Activated CD8-positive, alpha-beta T cell treated with anti-CD3 and anti-CD28 coated beads for 36 hours (primary cell): ENCODE measurements at places on chromosomes 3 and 15.

GRCh38 chr15:77723756-77724155 is 91.0 kb upstream of the LINGO1 start:
- no peak for DNase-seq

DNA sequence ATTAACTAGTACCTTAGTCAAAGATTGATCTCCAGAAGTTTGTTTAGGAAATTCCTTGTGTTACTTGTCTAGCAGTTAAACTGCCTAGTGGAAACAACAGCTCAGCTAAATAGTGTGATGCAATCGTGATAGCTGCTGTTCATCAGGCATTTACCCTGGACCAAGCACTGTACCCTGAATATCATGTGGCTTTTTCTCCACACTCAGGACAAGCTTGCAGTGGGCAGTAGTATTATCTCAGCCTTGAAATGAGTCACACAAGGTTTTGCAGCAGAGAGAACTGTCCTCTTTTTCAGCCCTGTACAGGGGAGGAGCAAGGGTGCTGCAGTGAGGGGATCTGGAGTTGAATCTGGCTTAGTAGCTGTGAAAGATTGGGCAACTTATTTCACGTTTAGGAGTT is 208.4 kb downstream of the TP63 start:
- DNase-seq: no peak

DNA sequence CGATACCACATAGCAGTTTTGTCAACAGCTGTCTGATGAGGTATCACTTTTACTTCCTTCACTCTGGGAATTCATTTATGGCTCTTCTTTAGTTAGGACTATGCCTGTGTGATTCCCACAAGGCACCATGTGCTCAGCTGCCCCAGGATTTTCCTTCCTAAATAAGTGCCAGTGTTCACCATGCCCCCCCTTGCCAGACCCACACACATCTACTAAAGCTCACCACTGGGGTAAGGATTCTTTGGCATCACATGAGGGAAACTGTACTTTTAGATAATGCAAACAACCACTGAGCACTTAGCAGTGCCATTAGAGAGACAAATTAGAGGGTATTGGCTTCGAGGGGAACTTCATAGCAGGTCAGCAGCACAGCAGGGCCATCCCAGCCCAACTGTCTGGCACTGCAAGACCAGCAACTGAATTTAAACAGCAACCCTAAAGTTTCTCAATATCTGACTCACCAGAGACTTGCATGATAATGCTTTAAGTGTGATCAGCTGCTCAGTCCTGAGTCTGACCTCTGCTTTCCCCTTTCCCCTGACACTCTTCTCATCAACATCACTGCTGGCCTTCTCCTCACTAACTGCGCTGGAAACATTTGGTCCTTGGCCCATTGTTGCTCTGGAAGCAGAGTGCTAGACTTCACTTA is 114.3 kb downstream of the STAC start:
- no peak for DNase-seq

- DNase-seq: no peak
These were observed 12.5 kb downstream of the P2RY14 start for GRCh38 chr3:151265866-151266265.

DNA sequence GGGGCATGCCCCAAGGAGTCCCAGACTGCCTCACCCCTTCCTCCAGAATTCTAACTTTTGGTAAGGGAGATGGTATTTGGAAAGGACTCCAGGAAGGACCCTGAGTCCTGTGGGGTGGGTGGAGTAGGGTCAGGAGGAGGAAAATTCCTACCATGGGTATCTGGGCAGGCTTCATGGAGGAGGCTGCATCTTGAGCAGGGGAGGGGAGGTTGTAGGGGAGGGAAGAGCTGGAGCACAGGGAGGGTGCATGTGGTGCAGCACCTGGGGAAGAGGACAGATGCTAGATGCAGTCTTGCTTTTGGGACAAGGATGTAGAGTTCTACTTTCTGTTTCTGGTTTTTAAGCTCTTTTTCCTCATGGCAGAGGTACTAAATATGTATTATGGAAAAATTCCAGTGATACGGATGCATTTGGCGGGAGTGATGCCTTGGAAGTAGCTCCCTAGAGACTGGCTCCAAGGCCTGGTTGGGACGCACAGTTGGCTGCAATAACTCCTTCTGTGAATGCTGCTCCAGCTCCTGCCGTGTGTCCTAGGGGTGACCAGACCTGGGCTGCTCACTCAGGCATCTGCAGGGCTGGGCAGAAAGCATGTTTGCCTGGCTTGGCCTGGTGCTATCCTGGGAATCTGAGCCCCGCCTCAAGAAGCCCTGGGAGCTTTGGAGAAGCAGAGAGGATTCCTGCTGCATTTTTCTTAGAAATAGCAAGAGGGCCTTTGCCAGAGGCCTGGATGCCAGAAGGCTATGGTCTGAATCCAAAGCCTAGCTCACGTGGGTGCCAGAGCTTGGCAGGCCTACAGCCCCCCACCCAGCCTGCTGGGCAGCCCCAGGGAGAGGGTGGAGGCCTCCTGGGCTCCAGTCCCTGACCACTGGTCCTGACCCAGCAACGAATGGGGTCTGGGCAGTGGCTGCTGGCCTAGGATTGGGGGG is 10.1 kb downstream of the SEMA3F start:
- DNase-seq: no peak

DNA sequence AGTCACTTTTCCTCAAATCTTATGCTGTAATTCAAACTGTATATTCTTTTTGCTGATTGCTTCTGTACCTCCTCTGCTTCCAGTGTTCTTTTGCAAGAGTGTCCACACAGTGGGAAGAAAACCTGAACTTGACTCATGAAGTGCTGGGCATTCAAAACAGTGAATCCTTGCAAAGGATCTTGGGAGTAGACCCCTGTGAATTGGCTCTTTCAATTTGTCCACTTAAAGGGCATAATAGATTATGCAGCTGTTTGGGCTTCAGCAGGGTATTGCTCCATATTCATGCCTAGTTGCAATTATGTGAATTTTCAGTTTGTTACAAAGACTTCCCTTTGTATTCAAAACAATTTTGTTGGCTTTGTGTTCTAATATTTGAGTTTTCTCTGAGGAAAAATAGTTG is 11.4 kb downstream of the ZFAND6 start:
- no peak for DNase-seq

DNA sequence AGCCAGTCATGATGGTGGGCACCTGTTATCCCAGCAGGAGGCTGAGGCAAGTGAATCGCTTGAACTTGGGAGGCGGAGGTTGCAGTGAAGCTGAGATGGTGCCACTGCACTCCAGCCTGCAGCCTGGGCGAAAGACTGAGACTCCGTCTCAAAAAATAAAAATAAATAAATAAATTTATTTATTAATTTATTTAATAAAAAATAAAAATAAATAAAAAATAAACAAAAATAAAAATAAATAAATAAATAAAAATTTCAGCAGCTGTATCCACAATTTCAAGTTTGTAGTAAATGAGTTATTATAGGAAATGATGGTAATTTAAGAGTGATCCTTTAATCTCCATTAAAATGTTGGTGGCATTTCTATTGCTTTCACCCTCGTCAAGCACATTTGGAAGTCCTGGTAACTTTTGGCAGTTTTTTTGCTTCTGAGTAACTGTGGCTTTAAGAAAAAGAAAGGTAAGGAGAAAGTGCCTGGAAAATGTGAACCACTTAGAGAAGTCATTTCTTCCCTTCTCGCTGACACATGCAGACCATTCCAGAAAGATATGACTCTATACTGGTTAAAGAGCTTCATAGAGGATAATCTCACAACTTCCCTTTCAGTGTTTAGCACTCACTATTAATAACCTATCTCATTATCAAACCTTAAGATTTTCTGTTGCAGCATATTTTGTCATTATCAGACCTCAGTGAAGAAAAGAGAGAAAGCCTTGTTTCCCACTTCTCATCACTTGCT is 296.6 kb downstream of the TIGIT start:
- DNase-seq: no peak

- DNase-seq: no peak
These were observed 26.0 kb downstream of the MASP1 start for GRCh38 chr3:187265461-187265955.

DNA sequence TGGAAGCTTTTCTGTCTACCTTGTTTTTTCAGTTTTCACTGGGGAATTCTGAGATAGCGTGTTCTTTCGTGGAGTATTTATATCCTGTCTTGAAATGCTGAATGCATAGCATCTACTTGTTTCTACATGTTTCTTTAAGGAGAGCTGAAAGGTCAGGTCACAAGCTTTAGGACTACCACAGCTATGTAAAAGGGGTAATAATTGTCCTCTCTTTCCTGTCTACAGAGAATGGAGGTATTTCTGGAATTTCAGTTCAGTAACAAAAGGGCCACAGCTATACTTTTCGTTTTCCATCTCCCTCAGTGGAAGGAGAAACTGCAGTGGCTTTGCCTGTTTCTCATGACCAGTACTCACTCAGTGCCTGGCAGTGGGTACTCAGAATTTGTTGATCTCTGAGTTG is 4.7 kb downstream of the INAFM2 start:
- DNase-seq: no peak

DNA sequence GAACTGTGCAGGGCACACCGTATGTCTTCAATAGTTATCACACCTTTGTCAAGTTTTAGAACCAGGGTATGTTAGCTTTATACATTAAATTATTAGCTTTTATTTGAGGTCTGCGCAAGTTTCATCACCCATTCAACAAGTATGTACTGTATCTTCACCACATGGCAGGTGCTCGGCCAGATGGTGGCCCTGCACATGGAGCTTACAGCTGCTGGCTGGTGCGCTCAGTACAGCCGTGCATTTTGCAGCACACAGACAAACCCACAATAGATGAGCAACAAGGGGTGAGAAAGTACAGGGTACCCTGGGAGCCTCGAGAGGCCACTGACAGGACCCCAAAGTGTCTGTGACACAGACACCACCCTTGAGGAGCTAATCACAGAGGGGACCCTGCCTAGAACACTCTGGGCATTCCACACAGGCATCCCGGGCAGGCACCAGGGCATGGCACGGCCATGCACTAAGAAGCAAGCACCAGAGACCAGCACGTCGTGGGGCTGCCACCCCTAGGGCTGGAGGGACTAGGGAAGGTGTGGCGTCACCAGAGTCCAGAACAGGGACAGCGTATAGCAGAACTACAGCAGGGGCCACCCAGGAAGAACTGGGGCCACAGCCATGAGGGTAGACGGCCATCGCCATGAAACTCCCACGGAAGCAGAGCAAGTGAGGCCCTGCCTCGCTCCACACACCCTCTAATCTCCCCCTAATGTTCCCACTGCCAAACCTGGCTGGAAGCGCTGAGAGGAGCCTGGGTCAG is 27.4 kb downstream of the ZXDC start:
- DNase-seq: no peak

- DNase-seq: no peak
These were observed 123.2 kb upstream of the PLCL2 start for GRCh38 chr3:16761571-16761970.
